ENCODE measurements at places on chromosomes 5 and 9.

DNA sequence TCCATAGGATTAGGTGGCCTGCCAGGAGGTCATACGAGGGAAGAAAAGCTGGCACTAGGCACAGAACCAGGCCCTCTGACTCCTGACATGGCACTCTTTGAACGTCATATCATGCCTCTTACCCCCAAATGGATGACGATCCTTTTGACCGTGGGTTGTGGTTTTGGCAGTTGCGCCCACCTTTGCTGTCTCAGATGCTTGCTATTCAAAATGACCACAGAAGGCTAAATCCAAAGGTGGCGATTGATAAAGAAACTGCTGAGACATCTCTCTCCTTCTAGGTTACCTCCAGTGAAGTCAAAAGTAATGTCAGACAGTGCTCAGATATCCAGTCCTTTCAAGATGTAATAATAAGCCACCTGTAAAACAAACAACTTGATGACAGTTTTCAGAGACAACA, 385.0 kb downstream of the EFNA5 start:
- DNase-seq: no peak

DNA sequence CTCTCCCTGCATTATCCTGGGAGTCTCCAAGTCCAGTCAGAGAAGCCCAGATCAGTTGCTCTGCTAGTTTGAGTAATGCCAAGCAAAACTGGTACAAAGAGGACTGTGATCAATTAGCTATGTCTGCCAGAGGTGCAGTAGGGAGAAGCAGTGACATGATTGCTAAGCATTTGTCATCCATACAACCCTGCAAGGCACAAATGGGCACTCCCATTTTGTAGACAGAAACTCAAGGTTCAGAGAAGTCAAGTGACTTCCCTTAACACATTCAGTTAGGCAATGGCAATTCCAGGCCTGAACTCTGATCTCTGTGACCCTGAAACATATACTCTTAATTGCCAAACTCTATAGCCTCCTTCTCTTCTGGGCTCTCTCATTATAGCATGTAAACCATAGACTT, 34.0 kb downstream of the NDST1 start:
- DNase-seq: no peak

GRCh38 chr9:3177936-3178335, 334.0 kb upstream of the PUM3 start:
- DNase-seq: no peak

DNA sequence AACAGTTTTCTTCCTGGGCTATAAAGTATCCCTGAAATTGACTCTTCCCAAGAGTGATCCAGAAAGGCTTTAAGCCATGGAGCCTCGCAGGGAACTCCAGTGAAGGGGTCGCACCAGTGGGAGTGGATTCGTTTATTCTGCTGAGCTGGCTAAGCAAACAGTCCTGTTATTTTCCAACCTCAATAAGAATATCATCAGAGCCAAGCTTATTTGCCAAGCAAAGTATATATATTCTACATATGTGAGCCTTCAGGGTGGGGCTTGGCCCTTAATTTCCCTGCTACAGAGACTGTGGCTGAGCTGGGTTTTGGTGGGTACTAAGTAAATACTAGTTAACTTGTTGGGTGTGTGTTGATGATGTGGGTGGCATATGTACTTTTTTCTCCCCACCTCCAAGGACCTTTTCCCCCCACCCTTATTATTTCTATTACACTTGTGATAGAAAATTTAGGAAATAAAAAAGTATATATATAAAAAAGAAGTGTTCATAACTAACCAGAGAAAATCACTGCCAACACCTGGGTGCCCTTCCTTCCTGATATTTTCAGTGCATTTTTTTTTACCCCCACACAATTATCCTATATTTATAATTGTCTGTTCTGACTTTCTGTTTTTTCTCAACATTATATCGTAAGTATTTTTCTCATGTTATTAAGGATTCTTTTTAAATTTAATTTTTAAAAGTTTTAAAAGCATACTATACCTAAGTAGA, 5.3 kb downstream of the GSN start:
- no peak for DNase-seq

DNA sequence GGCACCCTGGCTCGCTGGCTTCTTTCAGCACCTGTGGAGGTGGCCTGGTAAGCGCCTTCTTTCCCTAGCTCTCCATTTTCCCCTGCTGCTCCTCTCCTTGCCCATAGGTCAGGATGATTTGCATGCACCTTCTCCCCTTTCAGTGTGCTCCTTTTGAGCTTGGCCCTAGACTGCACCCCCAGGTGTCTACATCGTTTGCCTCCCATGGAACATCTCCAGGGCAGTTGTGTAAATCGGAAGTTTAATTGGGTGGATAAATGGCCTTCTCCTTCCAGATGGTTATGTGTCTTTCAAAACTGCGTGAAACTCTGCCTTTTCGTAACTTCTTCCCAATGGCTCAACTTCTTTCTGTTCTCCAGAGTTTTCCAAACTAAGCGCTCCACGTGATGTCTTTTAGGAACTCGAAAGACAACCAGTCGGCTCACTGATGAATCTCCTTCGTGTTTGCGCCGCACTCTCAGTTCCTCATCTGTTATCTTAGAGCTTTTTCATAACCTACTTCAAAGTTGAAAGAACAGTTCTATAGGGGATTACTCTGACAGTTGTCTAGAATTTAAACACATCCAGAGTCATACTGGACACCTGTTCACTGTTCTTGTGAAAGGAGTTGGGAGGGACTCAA, 1.7 kb downstream of the ADAMTS19 start:
- DNase-seq: no peak

DNA sequence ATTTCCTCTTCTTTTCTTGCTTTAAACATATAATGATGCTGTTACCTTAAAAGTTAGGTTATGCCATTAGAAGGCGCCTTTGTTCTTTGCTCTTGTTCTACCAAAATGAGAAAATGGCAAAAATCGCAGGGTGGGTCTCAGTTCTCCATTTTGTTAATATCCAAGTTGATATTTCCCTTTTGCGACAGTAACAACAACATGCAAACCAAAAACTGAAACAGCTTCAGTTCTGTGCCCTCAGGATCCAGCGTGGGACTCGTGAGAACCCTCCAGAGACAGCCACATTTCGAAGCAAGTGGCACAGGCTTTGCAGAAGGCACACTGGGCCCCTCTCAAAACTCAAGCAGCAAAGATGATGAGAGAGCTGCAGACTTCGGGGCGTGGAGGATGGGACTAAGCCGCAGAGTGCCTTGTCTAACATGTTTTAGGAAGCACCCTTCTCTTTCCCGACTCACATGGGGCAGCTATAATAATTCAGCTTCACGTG, 33.0 kb upstream of the LCP2 start:
- no peak for DNase-seq

GRCh38 chr9:14029806-14030374, 284.1 kb downstream of the NFIB start:
- no peak for DNase-seq

- DNase-seq: no peak
Measured at GRCh38 chr9:1083325-1083913, 33.3 kb downstream of the DMRT2 start.

DNA sequence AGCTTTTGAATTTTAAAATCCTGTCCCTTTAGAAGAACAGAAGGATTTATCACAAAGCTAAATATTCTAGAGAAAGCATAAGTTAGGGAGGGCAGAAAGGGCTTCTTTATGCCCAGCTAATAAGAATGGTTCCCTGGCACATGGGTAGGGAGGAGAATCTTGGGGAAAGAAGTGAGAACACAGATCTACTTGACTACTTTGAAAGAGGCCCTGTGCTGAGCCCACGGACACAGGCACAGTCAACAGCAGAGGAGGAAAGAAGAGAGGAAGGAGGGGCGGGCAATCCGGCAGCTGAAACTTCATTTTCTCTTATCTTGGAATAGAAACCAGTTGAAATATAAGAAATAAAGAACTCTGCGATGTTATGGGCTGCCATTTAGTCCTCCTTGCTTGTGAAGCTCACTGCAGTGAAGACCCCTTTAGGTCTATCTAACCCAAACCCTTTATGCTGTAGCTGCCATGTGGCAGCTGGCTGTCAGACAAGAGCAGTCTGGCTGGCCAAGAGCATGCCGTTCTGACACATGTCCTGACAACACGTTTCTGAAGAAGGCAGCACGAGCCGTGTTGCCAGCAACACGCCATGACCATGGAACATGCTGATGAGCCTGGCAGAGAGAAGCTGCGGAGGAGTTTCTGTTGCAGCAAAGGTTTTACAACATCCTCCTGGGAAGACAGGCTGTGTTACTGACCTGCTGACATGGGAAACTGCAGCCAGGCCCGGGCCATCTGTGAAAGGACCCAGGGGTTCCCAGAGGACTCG, 34.2 kb downstream of the ABLIM3 start:
- DNase-seq: no peak

DNA sequence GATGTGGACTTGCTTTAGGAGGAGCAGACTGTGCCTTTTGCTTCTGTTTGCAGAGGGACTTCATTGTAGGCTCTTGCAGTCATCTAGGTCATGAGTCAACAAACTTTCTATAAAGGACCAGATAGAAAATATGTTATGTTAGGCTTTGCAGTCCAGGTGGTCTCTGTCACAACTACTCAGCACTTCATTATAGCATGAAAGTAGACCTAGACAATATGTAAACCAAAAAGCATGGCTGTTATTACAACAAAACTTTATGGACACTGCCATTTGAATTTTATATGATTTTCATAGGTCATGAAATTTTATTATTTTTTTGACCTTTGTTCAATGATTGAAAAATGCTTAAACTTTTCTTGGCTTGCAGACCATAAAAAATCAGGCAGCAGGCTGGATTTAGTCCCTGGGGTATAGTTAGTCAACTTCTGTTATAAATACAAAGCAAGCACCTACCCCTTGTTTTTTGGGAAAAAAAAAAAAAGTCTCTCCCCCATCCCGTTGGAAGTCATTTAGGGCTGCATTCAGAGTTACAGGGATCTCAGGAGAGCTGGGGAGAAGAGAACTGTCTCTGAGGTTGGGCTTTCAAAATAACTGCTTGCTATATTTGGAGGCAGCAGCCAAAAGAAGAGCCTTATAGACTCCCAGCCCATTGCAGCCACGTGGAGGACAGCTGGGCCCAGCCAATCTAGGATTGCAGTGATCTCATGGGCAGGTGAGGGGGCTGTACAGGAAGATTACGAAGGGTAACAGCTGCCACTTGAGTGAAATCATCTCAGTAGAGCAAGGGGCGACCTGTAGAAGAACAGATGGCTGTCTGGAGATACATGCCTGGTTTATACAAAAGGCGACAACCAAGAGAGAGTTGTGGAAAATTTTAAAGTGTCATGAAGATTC, 136.6 kb upstream of the TNC start:
- no peak for DNase-seq

DNA sequence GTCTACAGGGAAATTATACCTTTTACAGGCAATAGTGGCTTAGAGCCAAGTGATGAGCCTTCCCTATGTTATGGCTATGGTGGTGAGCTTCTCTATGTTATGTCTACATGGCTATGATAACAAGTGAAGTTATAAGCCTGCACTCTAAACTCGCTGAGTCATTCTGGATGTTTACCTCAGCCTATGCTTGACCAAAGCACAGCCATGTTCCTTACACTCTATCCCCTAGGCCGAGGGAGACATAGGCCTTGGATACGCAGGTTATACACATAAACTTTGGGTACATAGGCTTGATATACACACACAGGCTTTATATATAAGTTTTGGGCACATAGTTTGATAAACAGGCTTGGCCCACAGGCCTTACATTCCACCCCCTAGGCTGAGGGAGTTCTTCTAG, 13.8 kb downstream of the DMAC1 start:
- no peak for DNase-seq

- DNase-seq: no peak
Measured at GRCh38 chr5:11248966-11249365, 487.9 kb upstream of the DAP start.

DNA sequence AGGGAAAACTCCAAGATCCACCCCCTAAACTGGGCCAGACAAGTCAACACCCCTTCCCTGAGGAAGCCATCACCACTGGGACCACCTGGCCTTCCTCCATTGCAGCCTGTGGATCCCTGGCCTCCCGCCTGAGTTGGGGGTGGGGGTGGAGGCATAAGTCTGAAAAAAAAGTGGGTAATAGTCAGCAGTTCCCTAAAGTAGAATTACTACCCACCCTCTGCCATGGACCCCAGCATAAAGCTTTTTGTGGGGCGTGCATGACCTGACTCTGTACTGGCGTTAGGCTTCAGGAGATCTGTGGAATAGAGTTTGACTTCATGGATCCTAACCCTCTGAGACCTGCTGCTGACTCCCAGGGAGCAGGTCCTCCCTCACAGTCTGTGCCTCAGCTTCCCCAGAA, 2.0 kb upstream of the CXXC5 start:
- DNase-seq: no peak

DNA sequence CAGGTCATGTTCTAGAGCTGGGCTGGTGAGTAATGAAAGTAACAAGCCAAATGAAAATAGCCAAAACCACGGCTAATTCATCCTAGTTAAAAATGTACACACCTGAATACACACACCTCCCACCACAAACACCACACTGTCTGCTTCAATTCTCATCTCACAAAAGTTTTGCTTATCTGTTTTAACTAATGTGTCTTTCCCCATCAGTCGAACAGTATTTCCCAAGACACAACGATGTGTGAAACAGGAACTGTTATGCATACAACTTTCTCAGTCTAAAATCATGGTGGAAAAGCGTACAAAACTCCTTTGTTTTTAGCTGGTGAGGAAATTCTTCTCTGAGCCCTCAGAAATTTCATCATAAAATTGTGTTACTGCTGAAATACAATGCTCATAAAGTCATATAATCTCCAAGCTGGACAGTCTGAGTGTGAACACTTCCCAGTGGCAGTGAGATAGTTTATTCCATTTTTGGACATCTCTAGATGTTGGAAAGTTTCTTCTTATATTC, 242.4 kb downstream of the EFNA5 start:
- DNase-seq: no peak

- no peak for DNase-seq
Measured at GRCh38 chr9:114619191-114619761, 8.2 kb downstream of the TMEM268 start.

GRCh38 chr5:660491-661030, 32.6 kb downstream of the TPPP start:
- DNase-seq: no peak

GRCh38 chr5:93580927-93581445, at the start of gene NR2F1-AS1:
NR2F1-AS1 (minus strand) TSS chr5:93581219.
- no peak for DNase-seq

GRCh38 chr5:128224336-128224735, 140.8 kb downstream of the SLC12A2 start:
- no peak for DNase-seq

- no peak for DNase-seq
Measured at GRCh38 chr9:113488490-113488889, 25.0 kb downstream of the RGS3 start.
